ENCODE measurements at places on chromosomes 3 and 15.

- no peak for DNase-seq
Measured at GRCh38 chr3:11131371-11131770, 22.9 kb upstream of the HRH1 start.

DNA sequence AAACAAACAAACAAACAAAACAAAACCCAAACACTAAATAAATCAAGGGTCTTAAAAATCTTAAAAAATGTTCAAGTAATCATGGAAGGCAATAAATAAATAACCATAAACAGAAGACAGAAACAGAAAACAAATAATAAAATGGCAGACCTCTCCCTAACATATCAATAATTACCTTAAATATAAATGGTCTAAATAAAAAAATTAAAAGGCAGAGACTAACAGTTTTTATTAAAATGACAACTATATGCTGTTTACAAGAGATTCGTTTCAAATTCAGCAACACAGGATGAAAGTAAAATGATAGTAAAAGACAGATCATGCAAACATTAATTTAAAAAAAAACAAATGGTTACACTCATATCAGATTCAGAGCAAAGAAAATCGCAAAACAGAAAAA, 91.1 kb downstream of the UBE3A start:
- DNase-seq = no peak

- DNase-seq = no peak
Measured at GRCh38 chr3:60765776-60766175, 485.5 kb downstream of the FHIT start.

- no peak for DNase-seq
Measured at GRCh38 chr15:98938105-98938417, 69.5 kb downstream of the PGPEP1L start.

DNA sequence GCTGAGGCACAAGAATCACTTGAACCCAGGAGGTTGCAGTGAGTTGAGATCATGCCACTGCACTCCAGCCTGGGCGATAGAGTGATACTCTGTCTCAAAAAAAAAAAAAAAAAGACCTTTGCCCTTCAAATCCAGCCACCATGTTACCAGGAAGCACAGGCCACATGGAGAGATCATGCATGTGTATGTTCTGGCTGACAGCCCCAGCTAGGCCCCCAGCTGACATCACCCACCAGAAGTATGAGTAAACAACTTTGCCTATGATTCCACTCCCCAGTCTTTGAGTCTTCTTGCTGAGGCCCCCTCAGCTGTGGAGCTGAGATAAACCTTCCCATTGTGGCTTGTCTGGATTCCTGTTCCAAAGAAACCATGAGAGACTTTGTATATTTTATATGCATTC, 3.3 kb upstream of the ARIH2 start:
- no peak for DNase-seq

- DNase-seq = peak; percentile 66
Measured at GRCh38 chr15:99433026-99433756, 132.6 kb upstream of the MEF2A start.

GRCh38 chr3:41148901-41149300, 50.4 kb upstream of the CTNNB1 start:
- no peak for DNase-seq

DNA sequence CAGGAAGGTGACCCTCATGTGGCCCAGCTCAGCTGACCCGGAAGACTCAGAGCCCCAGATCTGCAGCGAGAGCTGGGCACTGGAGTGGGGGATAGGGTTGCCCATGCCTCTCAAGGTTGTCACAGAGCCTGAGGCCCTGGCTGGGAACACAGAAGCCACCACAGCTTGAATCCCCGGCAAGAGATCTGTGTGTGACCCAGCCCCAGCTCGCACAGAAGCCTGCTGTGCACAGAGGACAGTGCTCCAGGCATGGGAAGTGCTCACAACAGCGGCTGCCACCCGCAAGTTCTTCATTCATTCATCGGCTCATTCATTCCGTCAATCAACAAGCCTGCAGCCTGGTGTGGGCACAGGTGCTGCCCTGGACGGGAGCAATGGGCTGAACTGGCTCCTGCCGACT, 36.4 kb downstream of the DNAJB8 start:
- no peak for DNase-seq

DNA sequence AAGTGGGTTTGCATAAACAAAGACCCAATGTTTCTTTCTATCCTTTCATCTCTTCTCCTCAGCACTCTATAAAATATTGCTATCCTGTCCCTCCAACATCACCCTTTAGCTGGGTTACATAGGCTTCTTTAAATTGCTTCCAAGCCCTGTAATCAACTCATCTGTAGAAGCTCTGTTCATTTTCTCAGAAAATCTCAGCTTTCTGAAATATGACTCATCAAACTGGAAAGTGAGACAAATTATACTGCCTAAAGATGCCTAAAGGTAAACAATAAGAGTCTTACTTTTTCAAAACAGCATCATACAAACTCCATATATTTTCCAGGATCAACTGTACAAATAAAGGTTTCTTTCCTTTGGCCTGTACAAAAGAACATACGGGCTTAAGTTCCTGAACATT, 33.8 kb downstream of the EFL1 start:
- DNase-seq = no peak

DNA sequence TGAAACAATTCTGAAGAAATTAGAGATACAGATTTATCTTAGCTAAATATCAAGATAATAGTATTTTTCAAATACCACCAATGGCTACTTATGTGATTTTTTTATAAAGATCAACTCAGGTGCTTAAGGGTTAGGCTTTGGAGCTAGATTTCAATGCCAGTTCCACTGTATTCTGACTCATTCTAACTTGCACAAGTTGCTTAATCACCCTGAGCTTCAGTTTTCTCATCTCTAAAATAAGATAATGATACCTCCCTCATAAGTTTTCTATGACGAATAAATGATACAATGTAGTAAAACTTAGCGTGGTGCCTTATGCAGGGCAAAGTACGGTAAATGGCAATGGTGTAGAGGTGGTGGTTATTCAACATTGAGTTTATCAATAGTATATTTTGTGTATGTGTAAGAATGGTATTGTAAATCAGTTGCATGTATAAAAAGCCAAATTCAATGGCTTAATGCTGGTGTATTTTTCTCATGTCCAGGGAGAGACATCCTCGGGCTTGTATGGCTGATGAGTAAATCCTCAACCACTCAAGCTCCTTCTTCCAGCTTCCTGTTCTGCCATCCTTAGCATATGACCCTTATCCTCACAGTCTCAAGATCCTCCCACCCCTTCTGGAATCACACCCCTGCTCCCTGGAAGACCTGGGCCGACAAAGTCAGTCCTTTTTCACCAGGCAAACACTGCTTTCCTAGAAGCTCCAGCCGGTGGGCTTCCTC, 505.9 kb upstream of the CFAP20DC start:
- DNase-seq = peak; percentile 87

DNA sequence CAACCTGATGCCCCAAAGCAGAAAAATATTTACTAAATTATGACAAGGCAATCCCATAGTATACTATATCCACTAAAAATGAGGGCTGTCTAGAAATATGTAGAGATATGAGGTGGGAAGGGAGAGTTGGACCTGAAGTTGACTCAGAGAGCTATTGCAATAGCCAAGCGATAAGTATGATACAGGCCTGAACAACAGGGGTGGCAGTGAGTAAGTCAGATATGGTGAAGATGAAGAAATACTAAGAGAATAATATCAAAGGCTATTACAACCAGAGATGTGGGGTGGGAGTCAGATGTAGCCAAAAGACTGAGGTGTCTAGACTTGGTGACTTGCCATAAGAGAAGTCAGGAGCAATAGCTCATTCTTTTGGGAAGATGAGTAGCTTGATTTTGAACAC, 9.2 kb downstream of the HSPBAP1 start:
- peak; percentile 91 for DNase-seq

- DNase-seq = peak; percentile 63
Measured at GRCh38 chr3:143897576-143898295, 49.5 kb upstream of the SLC9A9 start.

- no peak for DNase-seq
Measured at GRCh38 chr15:69675731-69676130, 223.1 kb downstream of the RPLP1 start.

- no peak for DNase-seq
Measured at GRCh38 chr15:86101818-86102217, 22.1 kb downstream of the AGBL1 start.

- DNase-seq = no peak
Measured at GRCh38 chr3:116852803-116853202, 143.2 kb downstream of the TUSC7 start.

DNA sequence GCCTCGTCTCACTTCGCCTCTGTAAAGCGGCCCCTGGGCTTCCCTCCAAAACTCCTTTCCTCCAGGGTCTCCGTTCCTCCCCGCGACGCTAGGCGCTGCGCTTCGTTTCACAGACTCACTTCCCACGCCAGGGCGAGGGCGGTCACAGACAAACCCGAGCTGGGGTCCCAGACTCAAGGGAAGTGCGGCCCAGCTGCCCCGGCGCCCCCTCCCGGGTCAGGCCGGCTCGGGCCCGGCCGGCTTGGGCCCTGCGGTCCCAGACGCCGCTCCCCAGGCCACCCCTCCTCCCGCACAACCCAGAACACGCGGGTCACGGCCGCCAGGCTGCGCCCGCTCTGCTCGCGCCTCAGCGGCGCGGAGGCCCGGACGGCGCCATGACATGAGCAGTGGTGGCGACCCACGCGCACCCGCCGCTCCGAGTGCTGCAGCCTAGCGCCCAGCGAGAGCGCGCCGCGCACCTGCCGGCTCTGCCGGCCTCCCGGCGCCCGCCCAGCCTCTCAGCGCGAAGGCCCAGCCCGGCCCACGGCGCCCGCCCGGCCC, 547 bp downstream of the NUP210 start:
- peak; percentile 20 for DNase-seq

- peak; percentile 14 for DNase-seq
Measured at GRCh38 chr3:64303401-64303800, 78.1 kb upstream of the PRICKLE2 start.

DNA sequence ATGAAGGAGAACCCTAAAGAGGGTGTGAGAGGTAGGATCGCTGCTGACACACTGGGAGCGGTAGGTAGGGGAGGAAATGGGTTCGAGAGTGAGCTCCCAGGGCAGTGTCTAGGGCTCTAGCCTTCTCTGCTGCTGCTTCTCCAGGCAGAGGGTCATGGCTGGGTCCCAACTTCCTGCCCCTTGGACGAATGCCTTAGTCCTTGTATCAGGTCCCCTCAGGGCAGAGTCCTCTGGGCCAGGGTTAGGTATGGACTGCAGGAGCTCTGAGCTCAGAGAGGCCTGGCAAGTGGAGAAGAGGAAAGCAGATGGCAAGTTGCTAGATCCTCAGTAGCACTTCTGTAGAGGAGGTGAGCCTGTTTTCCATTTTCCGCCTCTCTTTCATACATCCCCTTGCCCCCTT, 2.9 kb downstream of the CORO2B start:
- no peak for DNase-seq

GRCh38 chr3:126522363-126522788, 1.6 kb upstream of the CHST13 start:
- peak; percentile 50 for DNase-seq

GRCh38 chr15:83057696-83058376, 9.2 kb downstream of the BTBD1 start:
- no peak for DNase-seq

- no peak for DNase-seq
Measured at GRCh38 chr3:63278171-63279004, at the start of gene SYNPR. TSS of gene SYNPR (plus strand) at chr3:63278308.

- no peak for DNase-seq
Measured at GRCh38 chr3:50570508-50571279, 1.4 kb downstream of the HEMK1 start.

- peak; percentile 98 for DNase-seq
Measured at GRCh38 chr15:91561371-91562100, 292.0 kb upstream of the SLCO3A1 start.

DNA sequence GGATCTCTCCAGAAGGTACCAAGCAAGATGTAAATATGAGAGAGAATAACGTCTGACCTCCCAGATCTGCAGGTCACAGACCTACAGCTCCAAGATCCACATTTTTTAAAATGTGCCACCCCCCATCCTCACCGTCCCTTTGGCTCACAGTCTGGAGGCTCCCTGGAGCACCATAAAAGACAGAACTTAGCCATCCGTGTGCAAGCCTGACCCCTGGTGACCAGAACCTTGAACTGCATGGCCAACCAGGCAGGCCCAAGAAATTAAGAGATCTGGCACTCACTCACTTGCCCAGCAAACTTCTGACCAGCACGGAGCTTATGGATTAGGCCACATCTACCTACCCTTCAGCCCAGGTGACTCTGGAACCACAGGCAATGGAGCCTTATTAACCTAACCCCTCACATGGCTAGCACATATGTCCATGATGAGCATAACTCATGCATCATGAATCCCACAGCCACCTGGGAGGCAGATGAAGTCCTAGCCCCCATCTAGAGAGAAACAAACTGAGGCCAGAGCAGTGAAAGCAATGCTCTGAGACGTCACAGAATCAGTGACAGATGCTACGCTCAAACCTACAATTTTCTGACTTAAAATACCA, 275.3 kb downstream of the UACA start:
- DNase-seq = peak; percentile 74

- DNase-seq = no peak
Measured at GRCh38 chr3:171175741-171176234, 149.3 kb upstream of the SLC2A2 start.

- DNase-seq = no peak
Measured at GRCh38 chr15:61640756-61641155, 411.7 kb upstream of the RORA start.

GRCh38 chr3:134857356-134857755, 62.3 kb downstream of the EPHB1 start:
- no peak for DNase-seq

GRCh38 chr3:156209631-156210335, 89.4 kb downstream of the KCNAB1 start:
- DNase-seq = no peak

- DNase-seq = peak; percentile 58
Measured at GRCh38 chr3:101687142-101687931, 819 bp upstream of the RPL24 start.

DNA sequence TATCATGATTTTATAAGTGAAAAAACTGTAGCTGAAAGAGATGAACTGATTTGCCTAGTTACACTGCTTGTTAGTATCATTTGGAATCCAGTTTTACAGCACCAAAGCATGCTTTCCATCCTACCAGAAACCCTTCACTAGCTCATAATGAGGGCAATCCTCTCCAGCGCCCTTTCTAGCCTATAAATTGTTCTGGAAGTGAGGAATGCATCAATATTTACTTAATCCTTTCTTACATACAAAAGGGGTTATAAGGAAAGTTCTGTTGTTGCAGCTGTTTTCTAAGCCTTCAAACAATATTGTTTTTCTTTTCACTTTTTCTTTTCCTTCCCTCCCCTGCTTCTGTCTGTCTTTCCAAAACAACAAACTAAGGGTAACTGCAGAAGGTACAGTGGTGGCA, 11.0 kb upstream of the PCCB start:
- no peak for DNase-seq

GRCh38 chr3:168139947-168140346, 44.2 kb upstream of the GOLIM4 start:
- DNase-seq = peak; percentile 55

DNA sequence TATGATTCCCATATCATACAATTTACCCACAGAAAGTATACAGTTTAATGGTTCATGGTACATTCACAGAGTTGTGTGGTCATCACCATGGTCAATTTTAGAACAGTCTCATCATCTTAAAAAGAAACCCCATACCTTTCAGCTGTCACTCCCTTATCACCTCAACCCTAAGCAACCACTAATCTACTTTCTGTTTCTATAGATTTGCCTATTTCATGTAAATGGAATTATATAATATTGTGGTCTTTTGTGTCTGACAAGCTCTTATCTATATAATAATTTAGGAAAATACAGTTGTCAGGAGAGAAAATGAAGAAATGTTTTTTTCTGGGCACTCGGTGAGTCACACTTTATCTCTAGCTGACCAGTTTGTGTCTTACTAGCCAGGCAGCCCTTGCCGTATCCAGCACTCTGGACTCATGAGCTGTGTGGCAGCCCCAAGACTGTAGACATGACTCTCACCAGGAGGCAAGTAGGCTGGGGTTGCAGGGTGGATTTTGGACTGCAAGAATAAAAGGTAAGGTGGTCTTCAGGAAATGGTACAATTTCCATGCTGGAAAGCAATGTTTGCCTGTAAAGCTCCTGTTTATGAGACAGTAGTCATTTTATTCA, 234.6 kb downstream of the THRB start:
- no peak for DNase-seq

Data from epithelial cell of esophagus (primary cell).